Stimulated activated CD8-positive, alpha-beta memory T cell treated with anti-CD3 and anti-CD28 coated beads, Interleukin-4, amount 100 ng/mL, for 1 hour (primary cell): ENCODE measurements at places on chromosomes 16 and 17.

- DNase-seq = no peak
Measured at GRCh38 chr16:79628988-79629387, 28.5 kb upstream of the MAF start.

GRCh38 chr17:66371561-66371960 is 69.1 kb downstream of the PRKCA start:
- no peak for DNase-seq

DNA sequence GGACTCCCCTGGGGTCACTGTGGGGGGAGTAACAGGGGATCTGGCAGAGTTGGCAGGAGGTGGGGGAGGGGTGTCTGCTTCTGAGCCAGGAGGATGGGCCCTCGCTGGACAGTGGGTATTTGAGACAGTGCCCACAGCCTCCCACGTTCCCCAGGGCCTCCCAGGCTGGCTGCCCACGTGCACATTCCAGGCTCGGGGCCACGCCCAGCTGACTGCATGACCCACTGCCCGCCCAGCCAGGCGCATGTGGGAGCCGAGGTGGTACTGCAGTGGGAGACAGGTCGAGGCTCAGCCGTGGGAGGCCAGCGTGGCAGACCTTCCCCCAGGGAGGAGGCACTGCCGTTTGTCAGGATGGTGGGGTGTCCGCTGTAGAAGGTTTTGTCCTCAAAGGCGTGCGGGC is 38.8 kb downstream of the BAHCC1 start:
- no peak for DNase-seq

DNA sequence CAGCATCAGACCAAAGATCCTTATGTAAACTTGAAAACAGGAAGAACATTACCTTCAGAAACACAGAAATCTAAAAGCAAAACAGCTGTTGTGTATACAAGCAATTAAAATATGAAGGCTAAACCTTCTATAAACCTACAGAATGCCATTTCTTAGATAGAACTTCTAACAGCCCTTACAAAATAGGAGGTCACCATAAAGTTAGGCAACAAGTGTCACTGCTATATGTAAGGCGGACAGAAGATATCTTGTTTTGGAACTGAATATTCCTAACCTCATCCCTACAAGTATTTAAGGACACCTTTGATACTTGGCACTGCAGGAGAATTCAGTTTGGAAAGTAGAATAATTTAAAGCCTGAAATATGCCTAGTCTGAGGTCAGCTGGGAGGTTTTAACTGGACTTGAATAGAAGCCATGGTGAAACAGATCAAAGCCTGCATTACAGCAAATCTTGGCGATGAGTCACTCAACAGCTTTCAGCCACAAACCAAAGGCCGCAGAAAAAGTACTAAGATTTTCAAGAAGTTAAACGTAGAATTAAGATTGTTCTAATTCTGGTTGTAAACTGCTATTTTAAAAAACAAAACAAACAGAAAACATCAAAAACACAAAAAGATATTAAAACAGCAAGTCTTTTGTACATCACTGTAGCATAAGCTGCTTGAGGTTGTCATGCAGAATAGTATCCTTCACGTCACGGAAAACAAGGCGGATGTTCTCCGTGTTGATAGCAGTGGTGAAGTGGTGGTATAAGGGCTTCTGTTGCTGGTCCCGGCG is 42.7 kb downstream of the GNA13 start:
- DNase-seq = peak; percentile 13

DNA sequence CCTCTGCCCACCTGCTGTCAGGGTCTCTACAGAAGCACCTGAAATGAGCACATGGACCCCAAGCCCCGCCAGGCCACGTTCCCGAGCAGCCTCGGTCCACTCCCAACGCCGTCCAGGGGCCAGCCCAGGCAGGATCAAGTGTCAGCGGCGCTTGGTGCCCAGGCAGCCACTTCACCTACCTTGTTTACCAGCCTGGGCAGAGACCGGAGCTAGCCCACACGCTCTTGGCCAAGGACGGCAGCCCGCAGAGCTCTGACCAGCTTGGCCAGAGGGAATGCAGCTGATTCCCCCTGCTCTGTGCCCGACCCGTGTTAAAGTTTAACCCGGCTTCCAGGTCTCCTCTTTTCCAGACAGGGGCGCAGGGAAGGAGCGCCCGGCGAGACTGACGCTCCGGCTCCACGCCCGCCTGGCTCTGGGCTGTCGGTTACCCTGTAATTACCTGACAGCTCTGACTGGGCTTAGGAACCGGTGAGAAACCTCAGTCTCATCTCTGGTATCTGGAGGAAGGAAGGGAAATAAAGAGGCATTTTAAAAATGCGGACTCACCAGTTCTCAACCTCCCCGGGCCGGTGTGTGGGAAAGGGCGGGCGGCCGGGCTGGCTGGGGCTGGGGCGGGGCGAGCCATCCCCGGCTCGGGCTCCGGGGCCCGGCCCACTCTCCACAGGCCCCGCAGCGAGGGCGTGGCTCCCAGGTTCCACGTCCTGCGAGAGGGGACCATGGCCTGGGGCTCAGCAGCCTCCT is 4.6 kb downstream of the KIFC3 start:
- no peak for DNase-seq

DNA sequence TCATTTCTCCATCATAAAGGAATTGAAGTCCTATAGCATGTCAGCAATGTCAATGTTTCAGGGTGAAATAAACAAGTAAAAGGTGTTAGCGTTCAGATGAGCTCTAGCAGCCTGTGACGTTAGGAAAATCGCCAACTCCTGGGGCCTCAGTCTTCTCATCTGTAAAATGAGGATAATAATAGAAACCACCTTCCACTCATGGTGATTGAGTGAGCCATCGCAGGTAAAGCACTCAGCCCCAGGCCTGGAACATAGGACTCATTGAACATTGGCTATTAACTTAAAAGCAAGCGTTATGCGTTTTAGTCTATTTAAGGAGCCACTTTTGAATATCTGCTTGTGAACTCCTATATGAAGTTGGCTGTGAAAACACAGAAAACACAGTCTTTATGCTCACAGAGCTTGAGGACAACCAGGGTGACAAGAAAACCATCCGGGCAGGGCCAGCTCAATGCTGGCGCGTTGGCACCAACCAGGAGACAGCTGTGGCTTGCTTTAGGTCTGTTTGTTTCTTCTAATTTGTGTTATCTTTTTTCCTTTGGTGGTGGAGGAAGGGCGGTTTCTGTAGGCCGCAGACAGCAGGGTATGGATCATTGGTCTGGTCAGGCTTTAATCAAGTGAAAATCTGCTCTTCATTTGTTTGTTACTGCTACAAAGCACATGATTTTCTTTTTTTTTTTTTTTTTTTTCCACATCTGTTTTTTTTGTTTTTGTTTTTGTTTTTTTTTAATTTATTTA is 35.7 kb upstream of the MED9 start:
- no peak for DNase-seq

DNA sequence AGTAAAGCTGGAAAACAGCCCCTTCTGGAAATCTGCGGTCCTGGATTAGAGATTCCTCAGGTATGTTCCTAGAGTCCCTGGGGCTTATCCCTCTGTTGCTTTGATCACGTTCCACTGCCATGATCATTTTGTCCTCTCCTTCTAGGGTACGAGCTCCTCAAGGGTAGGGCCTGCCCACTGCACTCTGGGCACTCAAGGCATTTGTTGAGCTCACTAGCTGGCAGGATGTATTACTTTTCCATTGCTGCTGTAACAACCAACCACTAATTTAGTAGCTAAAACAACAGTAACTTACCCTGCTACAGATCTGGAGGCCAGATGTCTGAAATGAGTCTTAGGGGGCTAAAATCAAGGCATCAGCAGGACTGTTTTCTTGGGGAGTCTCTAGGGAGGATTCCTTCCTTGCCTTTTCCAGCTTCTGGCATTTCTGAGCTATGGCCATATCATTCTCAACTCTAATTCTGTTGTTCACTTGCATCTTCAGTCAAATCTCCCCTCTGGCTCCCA is 65.7 kb downstream of the ARSG start:
- DNase-seq = no peak

GRCh38 chr16:15599303-15600070 is 43.5 kb downstream of the MARF1 start:
- DNase-seq = no peak

DNA sequence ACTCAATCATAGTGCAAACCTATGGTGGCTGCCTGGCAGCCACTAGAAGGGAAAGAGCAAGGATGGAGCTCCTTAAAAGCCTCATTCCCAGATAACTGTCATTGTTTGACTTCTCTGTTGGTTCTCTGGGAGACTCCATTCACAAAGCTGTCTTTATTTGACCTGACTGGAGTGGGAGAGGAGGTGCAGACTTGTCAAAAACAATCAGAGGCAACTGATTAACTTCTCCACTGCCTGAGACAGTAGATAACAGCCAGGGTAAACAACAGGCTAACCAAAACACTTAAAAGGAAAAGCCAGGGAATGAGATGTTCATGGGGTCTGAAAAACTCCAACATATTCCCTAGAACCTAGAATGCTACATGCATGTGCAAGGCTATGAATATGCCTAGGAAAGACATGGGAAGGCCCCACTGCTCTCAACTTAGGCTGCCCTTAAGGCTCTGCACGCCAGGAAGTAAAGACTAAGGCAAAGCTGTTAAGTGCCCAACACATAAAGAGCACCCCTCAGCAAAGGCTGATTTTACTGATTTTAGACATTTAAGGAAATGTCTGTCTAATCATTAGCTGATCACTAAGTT is 82.0 kb downstream of the TTC19 start:
- no peak for DNase-seq

DNA sequence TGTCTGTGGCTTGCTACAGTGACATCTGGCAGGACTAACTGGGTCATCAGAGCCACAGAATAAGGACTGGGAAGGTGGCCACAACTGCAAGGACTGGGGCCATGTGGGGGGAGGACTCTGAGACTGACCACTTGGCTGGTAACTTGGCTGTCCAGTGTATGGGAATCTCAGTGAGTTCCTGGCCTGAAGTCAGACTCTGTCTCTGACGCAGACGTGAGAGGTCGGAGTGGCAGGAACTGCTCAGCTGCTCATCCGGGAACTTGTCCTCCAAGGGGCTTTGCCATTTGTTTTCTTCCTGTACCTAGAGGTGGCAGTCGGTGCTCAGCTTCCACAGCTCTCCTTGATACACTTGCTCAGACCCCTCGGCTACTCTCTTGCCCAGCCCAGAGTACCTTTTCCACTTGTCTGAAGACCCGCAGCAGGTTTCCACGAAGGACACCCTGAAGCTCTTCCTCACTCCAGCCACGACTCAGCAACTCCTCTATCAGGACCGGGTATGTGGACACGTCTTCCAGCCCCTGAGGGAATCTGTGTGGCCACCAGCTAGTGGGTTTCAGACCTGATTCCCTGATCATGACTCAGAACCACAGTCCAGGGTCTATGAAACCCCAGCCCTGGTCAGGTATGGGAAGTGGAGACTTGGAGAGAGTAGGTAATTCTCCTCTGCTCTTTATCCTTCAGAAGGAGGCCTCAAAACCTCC is 7.3 kb upstream of the DPEP3 start:
- no peak for DNase-seq

- DNase-seq = no peak
Measured at GRCh38 chr17:28712705-28713415, 1.2 kb upstream of the PROCA1 start.

DNA sequence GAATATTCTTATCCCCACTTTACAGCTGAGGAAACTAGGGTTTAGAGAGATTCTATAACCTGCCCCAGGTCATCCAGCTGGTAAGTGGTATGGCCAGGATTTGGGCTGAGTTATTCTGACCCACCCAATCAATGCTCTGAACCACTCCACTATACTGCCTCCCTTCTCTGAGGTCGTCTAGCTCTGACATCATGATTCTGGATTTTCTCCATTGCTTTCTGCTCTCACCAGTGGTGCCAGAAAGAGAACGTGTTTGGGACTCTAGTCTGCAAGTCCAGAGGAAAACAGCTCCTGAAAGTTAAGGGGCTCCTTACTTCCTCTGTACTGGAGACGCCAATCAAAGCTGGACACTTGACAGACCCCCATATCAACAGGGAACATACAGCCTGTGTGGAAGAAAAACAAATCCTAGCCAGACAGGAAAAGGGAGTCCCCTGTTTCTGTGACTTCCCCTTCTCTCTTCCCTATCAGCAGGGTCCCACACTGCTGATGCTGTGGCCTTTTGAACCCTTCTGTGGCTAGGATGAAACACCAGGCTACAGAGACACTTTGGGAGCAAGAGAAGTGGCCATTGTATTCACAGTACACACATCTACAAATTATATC is 6.0 kb upstream of the EZH1 start:
- DNase-seq = no peak

GRCh38 chr17:82237083-82237745 is 8.4 kb downstream of the SLC16A3 start:
- DNase-seq = no peak

GRCh38 chr17:72004011-72004427 is 116.8 kb upstream of the SOX9 start:
- no peak for DNase-seq

DNA sequence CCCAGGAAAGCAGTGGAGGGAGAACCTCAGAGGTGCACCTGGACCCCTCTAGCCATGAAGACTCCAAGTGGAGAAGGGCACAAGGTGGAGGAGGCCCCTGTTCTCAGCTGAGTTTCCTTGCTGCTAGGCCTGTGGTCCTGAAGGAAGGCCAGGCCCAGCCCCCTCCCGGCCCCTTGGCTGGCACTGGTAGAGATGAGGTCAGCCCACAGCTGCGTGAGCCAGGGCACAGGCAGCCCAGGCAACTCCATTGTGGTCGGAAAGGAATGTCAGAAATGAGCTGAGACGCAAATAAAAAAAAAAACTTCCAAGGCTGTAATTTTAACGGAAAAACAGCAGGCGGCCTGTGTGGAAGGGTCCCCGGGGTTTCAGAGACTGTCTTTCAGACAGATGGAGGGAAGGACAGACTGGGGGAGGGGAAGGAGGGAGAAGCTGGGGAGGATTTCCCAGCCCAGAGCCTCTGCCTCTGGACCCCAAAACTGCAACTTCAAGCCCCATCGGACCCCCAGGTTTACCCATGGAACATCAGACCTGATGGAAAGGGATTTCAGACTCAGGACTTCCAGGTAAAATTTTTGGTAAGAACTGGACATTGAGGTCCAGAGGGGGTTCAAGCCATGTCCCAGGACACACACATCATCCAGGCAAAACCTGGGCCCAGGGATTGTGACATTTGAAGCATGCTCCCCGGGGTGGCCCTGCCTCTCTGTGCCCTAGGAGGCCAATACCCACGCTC is 25.6 kb upstream of the MRPS23 start:
- DNase-seq = no peak

DNA sequence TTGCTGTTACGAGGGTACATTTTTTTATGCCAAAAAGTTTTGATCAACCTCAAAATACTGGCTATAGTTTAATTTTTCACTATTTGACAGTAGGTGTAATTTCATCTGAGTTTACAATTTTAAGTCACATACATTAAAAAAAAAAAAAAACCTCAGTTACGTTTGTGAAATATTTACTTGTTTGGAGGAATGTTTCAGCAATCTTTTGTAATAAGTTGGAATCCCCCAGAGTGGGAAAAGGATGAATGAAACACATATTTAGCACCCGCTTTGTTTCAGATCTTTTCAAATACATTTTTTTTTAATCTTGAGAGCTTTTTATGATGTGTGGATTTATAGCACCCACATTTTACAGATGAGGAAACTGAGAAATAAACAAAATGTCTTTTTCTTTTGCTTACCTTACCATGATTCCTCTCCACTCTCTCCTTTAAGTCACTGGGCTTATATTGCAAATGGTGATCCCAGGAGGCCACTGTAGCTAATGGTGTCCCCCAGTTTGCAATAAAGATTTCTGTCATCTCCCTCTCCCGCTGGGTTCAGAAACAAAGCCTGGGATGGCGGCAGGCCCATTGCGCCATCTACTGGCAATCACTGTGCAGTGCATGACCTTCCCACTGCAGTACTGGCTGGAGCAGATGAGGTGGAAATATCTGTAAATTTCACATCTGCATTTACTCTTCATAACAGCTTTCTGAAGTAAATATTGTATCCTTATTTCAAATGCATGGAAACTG is 27.7 kb downstream of the TBC1D3B start:
- DNase-seq = no peak
